CD4-positive, alpha-beta T cell treated with Interleukin-2 at 100 ng/mL for 4 hours (primary cell): ENCODE measurements at places on chromosomes 16 and 17.

DNA sequence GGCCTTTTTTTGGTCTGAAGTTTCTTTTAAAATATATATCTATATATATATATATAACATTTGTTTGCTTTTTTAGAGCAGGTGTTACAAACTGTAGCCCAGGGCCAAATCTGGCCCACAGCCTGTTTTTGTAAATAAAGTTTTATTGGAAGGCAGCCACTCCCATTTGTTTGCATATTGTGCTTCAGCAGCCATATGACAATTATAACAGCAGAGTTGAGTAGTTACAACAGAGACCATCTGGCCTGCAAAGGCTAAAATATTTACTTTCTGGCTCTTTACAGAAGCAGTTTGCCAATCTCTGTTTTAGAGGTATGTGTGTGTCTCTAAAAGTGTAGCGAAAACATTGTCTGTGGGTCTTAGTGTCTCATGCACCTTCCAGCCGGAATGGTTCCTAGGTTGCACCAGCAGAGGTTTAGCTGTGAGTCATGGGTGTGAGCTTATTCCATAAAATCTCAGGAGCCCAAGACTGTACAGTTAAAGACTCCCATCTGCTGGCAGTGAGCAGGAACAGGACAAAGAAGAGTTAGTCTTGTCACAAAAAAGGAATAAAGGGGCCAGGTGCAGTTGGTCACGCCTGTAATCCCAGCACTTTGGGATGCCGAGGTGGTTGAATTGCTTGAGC, 23.8 kb downstream of the LCMT1 start:
- no peak for DNase-seq

GRCh38 chr17:33105911-33106310, 114.3 kb downstream of the SPACA3 start:
- no peak for DNase-seq

DNA sequence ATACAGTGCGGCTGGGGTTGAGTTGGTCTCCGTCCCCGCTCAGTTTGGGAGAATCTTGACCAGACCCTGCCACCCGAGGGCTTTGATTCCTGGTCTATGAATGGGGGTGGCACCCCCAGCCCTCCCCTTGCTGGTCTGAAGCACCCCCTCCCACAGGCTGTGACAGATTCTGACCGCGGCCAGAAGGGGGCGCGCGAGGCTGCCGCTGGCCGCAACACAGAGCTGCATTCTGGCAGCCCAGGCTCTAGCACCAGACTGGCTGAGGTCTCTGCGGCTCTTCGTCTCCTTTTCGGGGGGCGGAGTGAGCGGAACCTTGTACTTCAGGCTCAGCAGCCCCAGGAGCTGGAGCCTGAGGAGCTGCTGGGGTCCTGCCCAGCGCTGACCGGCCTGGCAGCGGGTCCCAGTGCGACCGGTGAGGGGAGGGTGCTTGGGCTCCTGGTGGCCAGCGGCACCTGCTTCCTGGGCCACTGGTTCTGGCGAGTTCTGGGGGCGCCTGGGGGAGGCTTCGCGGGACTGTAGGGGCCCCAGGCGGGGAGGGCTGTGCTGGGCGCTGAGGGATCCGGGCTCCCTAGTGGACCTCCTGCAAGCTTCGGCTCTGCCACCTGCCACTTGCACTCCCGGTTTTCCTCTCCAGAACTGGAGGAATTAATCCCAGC, 1011.6 kb downstream of the KCNJ18 start:
- DNase-seq: no peak

DNA sequence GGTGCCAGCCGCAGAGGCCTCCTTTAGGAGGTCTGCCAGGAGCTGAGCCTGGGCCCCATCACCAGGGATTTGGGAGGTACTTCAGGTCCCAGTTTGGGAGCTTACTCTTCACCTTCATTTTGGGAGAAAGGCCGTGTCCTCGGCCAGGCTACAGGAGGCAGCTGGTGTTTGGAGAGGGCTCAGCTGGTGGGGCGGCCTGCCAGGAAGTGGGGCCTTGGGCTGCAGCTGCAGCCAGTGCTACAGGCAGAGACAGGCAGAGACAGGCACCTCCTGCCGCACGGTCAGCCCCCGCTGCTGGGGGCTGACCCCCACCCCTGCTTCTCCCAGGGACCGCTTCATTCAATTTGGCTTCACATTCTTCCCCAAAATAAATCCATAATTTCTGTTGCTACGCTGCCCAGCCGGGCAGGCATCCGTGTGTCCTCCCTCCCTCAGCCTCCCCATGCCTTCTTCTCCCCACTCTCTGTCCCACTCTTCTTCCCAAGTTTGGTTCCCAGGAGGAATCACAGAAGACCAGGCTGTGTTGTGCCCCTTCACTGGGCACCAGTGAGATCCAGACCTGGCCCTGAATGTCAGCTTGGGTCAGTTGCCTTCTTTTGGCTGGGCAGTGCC, 6.1 kb downstream of the TMEM235 start:
- no peak for DNase-seq

DNA sequence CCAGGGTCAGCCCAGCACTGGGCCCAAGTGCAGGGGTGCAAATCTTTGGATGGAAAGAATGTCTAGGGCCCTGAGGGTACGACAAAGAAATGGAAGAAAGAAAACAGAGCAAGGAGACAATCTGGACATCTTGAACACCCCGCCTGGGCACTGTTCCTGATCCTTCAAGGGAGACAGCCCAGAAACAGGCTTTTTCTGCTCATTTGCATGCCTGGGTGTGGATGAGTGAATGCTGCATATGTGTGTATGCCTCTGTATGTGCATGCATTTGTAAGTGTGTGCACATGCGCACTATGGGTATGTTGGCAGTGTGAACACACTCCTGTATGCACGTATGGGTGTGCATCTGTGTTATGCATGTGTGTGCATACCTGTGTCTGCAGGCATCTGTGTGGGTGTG, 79.2 kb downstream of the ZNF423 start:
- DNase-seq: no peak

- DNase-seq: no peak
Measured at GRCh38 chr17:42311240-42312034, 23.1 kb downstream of the STAT5A start.

- peak; percentile 20 for DNase-seq
Measured at GRCh38 chr17:4433515-4434031, at the start of gene SPNS3. Gene SPNS3 (plus strand): TSS chr17:4433940. CDS start chr17:4433968, 28 bp downstream.

GRCh38 chr16:55401046-55401445, 77.0 kb downstream of the IRX6 start:
- DNase-seq: no peak

DNA sequence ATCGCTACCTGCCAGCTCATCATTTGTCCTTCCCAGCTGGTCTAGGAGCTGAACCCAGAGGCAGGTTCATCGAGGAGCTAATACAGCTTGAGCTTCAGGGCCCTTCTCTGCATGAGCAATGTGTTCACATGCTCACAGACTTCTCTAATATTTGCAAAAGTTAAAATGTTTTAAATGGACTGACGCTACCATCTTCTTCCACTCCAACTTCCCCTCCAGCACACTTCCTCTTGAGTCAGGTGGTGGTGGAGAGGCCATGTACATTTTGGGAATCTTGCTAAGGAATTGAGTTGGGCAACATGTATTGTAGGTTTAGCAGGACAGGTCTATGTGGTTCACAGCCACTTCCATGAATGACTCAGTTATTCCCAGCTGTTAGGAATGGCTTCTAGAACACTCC, 21.6 kb upstream of the RHOT1 start:
- no peak for DNase-seq

GRCh38 chr16:56833243-56833970, 31.6 kb upstream of the SLC12A3 start:
- no peak for DNase-seq

DNA sequence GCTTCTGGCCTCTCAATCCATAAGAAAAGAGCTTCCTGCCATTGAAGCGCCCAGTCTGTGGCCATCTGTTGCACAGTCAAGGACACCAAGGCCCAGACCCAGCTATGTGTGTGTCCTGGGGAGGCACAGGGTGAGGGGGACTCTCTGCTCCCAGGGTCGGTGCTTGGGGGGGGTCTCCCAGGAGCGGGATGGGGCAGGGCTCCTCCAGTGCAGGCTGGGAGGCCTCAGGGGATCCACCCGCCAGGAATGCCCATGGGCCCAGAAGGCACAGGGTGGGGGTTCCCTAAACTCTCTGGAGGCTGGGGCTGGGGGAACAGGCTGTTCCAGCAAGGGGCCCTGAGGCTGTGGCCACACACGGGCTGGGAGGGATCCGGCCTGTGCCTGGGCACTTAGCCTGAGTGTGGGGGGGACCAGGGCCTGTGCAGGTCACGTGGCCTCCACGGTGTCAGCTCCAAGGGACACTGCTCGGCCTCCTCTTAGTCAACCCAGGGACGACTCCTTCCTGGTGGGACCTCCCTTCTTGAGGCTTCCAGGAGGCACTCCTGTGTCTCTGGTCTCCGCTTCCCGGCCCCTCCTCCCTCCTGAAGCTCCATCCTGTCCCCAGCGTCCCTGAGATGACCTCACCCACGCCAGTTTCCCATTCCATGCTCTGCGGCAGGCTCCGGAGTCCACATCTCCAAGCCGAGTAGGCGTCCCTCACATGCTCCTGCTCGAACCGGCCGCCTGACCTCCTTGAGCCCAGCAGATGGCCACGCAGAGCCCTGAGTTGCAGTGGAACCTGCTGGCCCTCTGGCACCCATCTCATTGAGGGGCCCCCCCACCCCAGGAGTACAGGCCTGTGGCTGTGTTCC, 23.1 kb upstream of the BAHCC1 start:
- no peak for DNase-seq

DNA sequence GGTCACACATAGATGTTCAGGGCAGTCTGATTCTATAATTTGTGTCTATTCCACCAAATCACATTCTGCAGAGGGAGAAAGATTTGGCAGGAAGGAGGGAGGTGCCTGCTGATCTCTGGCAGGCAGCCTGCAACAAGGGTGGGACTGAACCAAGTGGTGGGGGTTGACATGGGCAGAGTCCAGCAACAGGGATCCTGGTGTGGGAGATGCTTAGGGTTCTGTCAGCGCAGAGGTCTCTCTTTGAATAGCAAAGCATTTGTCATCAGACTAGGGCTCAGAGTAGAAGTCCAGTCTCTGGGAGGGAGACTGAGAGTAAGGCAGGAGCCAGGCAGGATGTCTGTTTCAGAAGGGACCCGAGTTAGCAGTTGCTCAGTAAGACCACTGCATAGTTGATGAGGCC, 94.6 kb downstream of the UTP18 start:
- DNase-seq: no peak

- DNase-seq: no peak
Measured at GRCh38 chr16:55835581-55835980, 2.7 kb upstream of the CES1 start.

- no peak for DNase-seq
Measured at GRCh38 chr16:89921702-89922476, 1.3 kb upstream of the TUBB3 start.

- no peak for DNase-seq
Measured at GRCh38 chr16:3118204-3118790, 5.9 kb downstream of the ZNF205 start.

DNA sequence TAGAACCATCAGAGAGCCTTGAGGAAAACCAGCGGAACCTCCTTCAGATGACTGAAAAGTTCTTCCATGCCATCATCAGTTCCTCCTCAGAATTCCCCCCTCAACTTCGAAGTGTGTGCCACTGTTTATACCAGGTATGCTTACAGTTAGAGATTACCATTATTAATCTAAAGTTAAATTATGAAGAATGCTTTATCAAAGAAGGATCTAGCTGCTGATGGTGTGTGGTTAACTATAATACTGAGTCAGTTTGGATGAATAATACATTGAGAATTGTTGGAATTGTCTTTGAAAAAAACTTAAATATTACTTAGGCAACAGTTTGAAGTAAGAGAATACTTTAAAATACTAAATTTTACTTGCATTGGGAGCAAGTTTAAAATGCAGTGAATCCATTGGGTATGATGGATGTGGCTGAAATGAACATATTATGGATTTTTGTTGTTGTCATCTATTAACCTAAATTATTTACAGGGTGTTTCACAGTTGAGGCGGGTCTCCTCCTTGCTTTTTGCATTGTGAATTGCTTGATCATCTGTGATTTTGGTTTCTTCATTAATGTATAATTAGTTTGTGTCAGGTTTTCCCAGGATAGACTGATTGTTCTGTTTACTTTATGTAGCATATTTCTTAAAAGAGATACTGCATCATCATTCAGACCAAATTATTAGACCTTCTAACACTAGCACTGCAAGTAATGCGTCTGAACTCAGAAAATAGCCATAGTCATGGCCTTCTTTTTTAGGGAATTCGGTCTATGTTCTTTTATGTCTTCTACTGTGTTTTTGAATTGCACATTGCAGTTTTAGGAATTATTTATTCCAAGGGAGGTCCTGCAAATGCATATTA, 47.8 kb downstream of the OMG start:
- no peak for DNase-seq

DNA sequence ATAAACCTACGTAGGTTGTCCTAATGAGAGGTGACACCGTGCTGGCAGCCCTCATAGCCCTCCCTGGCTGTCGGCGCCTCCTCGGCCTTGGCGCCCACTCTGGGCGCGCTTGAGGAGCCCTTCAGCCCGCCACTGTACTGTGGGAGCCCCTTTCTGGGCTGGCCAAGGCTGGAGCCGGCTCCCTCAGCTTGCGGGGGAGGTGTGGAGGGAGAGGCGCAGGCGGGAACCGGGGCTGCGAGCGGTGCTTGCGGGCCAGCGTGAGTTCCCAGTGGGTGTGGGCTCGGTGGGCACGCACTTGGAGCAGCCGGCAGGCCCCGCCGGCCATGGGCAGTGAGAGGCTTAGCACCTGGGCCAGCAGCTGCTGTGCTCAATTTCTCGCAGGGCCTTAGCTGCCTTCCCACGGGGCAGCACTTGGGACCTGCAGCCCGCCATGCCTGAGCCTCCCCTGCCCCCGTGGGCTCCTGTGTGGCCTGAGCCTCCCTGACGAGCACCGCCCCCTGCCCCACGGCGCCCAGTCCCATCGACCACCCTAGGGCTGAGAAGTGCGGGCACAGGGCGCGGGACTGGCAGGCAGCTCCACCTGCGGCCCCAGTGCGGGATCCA, 40.1 kb upstream of the AMZ2 start:
- DNase-seq: no peak

DNA sequence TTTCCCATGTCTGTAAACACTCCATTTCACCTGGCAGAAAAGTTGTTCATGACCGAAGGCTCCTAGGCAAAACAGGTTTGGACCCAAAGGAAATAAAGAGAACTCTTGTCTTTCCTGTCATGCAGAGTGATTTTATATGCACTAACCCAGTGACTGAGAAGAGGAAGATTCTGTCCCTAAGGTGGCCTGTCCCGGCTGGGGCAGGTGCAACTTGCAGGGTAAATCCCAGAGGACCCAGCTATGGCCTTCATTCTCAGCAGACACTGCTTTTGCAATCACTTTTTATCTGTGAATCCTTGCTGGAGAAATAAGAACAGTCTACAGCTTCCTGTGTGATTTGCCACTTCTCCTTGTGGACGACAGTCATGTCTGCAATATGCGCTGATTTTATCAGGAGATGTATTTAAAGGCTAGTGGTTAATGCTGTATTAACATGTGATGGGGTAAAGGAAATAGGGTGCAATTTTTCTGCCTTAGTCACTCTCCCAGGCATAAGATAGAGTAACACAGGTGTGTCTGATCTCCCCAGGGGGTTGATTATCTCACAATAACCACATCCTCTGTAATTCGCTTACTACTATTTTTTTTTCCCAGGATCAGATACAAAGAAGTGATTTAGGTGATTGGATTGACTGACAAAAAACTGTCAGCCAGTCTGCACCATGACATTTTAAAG, 696.8 kb upstream of the SOX9 start:
- no peak for DNase-seq

- no peak for DNase-seq
Measured at GRCh38 chr17:28524476-28525424, 18.6 kb downstream of the FOXN1 start.
